ENCODE measurements at places on chromosomes 6 and 20. TPM values are rescaled to one million over a fixed set of nuclear protein-coding genes. Genes with fewer than 3 reads are reported as not detected.

The EEF1A2 gene
- 1.6 TPM for total RNA-seq

The EMILIN3 gene
- total RNA-seq = not detected

- H3K27ac ChIP-seq = no peak overlapping the region
- peaks cover 7% of the 10 kb centered on the region for H3K27me3 ChIP-seq
- no peaks in the 10 kb centered on the region for H3K36me3 ChIP-seq
- no peak for DNase-seq
- no peak overlapping the region for H3K4me3 ChIP-seq
Measured at GRCh38 chr20:10209091-10209490, 9.5 kb upstream of the SNAP25 start.

DNA sequence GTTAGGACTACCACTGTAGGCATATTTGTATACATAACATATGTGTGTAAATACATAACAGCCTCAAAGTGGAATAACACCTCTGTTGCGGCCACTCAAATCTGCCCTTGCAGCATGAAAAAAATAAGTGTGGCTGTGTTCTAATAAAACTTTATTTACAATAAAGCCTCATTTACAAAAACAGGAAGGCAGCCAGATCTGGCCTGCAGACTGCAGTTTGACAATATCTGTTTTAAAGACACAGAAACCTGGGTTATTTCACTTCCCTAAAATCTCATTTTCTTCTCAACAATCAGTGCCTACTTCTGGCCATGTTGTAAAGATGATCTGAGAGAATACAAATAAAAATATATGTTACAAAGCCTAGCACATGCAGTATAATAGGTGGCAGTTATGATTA, 53.9 kb upstream of the SCML4 start:
- peaks cover 70% of the 10 kb centered on the region for H3K36me3 ChIP-seq
- no peak for DNase-seq
- H3K4me3 ChIP-seq = no peak overlapping the region
- no peaks in the 10 kb centered on the region for H3K27me3 ChIP-seq

GRCh38 chr6:105596284-105596755, 193.4 kb upstream of the PREP start:
- H3K4me1 ChIP-seq = peaks cover 5% of the 10 kb centered on the region
- no peaks in the 10 kb centered on the region for H3K27me3 ChIP-seq
- H3K4me3 ChIP-seq = no peak overlapping the region
- DNase-seq = no peak

- no peaks in the 10 kb centered on the region for H3K27me3 ChIP-seq
- H3K27ac ChIP-seq = no peak overlapping the region
- H3K4me1 ChIP-seq = peaks cover 2% of the 10 kb centered on the region
- peaks cover 17% of the 10 kb centered on the region for H3K36me3 ChIP-seq
- DNase-seq = no peak
Measured at GRCh38 chr6:72984981-72985665, 240.2 kb downstream of the KHDC1L start.

All from activated B cell treated with CpG ODN at 0.5 μM for 24 hours (primary cell).